ENCODE measurements at places on chromosomes 12 and 14.

DNA sequence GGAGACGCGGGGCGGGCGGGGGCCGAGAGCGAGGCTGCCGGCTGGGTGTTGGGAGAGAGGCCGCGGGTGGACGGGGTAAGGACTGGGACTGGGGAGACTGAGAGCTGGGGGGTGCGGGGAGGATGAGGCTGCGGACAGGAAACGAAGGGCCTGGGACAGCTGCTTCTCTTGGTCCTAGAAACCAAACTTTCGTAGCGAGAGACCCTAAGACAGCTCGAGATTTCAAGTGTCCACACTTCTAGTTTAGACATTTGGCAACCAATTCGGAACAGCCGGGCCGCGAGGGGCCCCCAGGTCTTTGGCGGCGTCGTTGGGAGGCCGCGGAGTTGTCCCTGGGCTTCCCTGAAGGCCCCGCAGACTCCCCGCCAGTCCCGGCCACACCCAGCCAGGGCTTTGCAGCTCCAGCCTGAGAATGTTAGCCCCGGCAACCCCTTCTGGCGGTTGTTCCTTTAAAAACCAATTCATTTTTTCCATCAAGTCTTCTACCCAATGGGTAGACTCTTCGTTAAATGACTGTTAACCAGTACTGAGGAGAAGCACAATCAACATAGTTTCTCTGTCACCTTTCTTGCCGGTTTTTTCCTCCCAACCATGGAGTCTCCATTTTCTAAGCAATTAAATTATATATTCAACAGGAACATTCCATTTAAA is 11.5 kb downstream of the NKX2-1 start:
- no peak for DNase-seq

DNA sequence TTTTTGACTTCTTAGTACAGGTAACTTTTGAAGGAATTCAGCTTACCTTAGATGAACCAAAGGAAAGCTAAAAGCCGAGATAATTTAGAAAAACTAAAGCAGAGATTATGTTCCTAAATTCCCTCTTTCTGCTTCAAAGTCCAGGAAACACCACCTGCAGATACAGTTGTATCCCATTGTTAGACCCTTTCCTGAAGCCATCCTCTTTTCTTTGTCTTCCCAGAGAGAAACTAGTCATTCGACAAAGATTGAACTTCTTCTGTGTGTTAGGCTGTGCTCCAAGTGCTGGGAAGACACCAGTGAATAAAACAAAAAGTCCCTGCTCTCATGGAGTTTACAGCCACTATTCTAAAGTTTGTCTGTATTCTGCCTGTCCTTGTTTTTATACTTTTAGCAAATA is 29.3 kb downstream of the PPM1A start:
- DNase-seq, result no peak

DNA sequence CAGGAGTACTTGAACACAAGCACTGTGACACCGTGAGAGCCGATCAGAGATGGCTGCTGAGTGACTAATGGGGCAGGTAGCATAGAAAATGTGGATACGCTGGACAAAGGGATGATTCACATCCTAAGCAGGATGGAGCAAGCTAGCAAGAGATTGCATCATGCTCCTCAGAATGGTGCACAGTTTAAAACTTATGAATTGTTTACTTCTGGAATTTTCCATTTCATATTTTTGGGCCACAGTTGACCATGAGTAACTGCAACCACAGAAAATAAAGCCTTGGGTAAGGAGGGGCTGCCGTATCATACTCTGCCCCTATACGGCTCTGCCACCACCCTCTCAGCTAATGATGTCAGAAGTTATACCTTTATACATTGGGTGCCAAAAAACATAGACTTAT is 23.3 kb upstream of the MARK3 start:
- no peak for DNase-seq

DNA sequence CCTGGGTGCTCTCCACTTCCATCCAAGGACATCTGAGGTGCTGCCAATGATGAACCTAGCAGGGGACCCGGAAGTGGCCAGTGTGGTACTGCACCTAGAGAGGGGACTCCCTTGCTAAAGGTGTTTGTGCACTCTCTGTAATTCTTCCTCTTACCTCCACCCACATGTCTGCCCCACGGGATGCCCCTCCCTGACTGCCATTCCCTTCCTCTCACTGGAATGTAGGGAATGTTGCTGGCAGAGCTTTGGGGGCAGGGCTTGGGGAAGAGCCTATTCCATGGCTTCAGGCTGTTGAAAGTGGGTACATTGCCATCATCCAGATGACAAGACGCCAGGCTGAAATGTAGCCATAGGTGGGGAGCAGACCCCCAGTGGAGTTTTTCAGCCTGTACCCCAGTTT is 153.2 kb downstream of the SMOC1 start:
- no peak for DNase-seq

- no peak for DNase-seq
Measured at GRCh38 chr12:123139926-123140675, 10.8 kb downstream of the PITPNM2 start.

DNA sequence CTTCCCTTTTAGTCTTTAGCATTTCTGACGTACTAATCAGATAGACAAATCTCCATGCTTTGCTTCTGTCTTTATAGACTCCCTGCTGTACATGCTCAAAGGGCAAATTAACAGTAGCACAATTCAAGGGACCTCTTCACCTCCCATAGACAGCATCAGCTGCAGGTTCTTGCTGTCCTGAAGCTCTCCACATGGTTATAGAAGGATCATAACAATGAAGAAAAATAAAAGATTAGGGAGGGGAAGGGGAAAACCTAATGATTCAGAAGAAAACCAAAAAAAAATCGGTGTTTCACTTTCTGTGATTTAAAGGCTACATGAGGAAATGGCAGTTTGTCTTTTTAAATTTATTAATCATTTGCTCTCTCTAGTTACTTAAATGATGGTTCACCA is 155.5 kb downstream of the PTCSC3 start:
- no peak for DNase-seq

DNA sequence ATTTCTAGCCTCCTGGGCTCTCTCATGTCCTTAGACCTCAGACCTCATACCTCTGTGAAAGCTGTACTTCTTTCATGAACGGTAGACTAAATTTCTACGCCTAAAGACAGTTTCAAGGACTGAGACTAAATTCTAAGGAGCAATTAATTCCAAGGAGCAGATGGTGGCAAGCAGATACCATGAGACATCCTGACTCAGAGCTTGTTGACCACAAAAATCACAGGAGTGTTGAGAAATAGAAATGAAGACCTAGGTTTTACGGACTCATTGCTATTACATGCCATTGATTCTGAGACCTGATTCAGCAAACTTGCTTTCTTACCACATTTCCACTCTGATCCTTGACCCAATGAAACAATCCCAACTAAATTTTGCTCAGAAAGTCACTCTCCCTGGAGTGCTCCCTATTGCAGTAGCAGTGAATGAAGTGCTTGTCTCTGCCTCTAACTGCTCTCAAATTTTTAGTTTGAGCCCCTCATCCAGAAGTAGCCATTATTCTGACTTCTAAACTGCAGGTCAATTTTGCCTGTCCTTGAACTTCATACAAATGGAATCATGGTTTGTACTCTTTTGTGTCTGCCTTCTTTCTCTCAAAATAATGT is 52.0 kb downstream of the PEX5 start:
- DNase-seq, result no peak

DNA sequence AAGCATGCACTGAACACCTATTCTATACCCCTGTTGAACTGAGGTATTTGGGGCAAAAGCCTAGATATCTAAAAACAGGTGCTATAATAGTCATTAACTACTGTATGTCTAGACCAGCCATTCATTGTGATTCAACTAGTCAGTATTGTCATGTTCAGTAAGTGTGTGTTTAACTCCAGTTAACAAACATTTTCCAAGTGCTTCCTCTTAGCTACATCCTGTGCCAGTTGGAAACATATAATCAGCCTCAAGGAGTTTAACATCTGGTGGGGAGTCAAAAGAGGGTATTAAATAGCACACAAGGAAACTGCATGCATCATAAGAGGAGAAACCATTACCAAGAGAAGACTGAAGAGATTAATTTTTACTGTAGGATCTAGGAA is 20.4 kb downstream of the TMTC1 start:
- DNase-seq, result no peak

- DNase-seq, result no peak
Measured at GRCh38 chr12:64825143-64826021, 935 bp downstream of the TBC1D30 start.

DNA sequence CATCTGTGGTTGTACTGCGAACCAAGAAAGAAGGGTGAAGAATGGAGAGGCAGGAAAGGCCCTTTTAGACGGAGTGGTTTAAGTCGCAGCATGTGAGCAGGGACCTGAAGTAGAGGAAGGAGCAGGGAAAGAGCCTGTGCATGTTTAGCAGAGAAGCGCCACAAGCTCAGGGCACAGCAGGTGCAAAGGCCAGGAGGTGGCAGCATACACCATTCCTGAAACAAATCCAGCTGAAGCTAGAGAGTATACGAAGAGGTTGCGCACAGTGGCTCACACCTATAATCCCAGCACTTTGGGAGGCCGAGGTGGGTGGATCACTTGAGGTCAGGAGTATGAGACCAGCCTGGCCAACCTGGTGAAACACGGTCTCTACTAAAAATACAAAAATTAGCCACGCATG is 49.9 kb downstream of the HELB start:
- no peak for DNase-seq

- DNase-seq, result no peak
Measured at GRCh38 chr12:96302687-96303310, 97.4 kb downstream of the CDK17 start.

DNA sequence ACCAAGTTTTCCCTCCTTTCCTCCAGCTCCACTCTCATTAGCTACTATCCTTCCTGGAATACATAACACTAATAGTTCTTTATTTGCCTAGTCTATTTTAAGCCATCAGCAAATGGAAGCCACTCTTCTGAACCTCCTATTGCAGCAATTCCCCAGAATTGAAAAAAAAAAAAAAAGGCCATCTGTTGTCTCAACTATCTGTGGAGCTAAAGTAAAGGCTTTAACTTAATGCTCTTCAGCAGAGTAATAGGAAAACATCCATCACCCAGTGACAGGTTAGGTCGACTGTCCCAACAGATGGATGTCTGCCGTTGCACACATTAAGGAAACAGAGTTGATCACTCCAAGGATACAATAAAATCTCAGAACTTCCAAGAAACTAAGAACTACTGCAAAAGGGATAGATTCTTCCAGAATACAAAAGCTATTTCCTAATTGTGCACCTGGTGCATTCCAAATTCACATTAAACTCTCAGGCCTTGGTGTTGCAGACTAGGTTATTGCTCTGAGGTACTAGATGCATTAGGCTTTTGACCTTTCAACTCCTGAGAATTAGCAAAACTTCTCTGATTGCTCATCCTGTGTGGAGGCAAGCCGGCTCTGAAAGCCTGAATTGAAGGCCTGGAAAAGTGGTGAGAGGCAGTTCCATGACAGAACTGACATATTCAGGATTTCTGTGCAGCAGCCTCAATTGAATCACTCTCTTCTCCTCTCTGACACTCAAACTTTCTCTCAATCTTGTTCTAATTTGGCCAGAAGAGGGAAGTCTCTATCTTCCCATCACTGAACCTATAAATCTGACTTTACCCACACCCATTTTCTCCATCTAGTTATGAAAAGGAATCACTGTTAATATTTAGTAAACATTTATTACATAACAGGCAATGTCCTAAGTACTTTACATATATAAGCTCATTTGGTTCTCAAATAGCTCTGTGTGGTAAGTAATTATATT is 238.4 kb upstream of the HMGA2 start:
- no peak for DNase-seq

DNA sequence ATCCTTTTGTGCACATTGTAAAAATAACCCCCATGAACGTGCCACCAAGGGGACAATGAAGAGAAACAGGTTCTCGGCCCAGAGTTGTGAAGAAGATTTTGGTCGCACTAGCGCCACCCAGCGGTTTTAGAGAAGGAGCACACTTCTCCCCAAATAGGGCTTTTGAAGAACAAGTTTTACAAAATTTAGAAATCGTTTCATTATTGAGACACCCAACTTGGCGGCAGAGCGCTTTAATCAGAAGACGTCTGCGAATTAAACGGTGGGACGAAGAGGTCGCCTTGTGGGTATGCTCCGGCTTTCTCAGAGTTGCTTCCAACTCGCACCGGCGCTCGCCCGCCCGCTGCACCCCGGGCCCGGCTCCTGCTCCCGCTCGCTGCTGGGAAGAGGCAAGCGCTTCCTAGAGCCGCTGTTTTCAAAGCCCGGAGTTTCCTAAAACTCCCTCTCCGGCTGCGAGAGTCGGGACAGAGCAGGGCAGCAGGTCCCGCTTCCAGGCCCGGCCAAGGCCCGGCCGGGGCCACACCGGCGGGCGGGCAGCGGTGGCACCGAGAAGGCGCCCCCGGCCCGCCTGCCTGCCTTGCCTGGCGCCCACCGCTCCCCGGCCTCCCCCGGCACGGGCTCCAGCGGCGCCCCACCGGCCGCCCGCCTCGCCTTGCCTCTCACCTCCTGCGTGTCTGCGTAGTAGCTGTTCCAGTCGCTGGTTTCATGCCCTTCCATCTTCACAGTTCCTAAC is 645 bp downstream of the FOXA1 start:
- peak; percentile 76 for DNase-seq

- DNase-seq, result no peak
Measured at GRCh38 chr14:25485381-25485780, 435.4 kb upstream of the STXBP6 start.

DNA sequence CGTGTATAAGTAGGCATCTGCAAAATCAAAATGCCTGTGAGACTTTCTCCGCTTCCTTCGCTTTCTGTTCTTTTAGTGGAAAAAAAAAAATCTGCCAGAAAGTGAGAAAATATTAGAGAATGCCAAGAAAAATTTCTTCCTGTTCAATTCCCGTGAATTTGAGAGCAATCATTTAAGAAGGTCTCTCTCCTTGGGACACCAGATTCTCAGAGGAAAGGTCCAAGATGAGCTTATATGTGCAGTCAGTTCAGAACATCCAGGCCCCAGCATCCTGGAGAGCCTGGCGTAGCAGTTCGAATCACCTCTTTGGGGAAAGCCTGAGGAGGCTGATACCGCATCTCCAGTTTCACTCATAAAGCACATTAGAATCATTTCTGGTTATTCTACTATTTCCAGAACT is 912.8 kb downstream of the GALC start:
- no peak for DNase-seq

DNA sequence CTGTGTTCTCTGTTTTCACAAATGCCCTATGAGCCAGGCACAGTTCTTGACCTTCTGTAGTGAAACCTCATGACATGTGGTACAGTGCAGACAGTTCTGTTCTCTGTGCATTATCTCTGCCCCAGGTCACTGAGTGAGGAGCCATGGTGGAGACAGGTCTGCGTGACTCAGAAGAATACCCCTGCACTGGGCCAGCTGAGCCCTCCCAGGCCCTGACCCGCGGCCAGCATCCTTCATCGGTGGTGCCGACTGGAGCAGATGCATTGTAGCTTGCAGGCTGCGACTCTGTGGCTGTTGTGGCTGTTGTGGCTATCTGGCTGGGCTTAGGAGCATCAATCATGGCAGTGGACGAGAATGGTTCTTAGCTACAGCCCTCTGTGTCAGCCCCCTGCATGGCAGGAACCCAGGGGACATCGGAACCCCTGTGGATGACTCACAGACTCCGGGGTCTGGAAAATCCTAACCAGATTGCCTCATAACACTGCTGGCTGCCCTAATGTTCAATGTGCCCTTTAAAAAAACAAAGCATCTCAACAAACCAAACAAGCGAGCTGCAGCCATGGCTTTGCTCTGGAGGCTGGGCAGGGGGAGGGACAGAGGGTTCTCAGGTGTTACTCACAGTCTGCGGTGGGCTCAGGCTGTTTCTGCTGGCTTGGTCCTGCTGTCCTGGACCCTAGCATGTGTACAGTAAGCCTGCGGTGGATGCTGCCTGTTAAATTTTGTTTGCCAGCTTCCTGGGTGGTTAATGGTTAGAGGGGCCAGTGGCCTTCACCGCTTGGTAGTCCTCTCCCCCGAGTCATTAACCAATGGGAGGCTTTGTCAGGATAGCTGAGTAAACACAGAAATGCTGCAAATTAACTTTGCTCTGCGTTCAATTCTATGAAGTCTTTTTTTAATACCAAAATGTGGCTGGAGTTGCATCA is at the start of gene SERPINA6:
Gene SERPINA6, minus strand, starts transcription at position 689 of the 923 bp plus-strand sequence. CDS start 8,688 bp downstream, outside the sequence.
- DNase-seq, result peak; percentile 88
